ENCODE measurements at places on chromosomes 2 and 18.

- DNase-seq: no peak
Observed at GRCh38 chr18:52869942-52870907, 530.2 kb downstream of the DCC start.

DNA sequence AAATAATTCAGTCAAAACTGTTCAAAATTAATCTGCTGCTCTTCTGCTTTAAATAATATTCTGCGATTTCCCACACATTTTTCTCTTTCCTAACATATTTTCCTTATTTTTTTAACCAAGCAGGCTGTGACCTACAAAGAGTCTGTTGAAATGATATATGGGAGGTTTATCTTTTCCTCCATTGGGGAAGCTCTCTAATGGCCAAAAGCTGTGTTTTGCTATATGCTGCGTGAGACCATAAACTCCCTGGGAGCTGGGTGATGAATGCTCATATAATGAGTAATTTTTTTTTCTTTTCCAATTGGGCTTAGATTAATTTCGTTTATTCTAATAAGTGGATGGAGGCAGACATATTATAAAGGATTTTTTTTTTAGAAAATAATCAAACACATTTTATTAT, 72.2 kb upstream of the MAP2 start:
- DNase-seq: no peak

GRCh38 chr18:42901161-42901560, 214.3 kb downstream of the RIT2 start:
- DNase-seq: no peak

DNA sequence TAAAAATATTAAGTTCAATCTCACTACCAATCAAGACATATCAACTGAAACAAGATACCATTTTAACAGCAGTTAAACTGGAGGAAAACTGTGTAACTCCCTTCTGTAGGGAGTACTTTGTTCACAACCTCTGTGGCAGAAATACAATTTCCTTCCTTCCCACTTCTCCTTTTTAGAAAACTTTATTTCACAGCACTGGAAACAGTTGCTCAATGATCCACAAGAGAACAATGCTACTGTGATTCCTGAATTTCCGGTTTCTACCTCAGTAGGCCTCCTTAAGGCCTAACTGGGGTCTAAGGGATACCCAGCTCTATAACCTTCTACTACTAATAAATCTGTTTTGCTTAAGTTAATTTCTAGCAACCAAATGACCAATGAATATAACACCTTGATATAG, 14.1 kb downstream of the TLK1 start:
- peak; percentile 81 for DNase-seq

DNA sequence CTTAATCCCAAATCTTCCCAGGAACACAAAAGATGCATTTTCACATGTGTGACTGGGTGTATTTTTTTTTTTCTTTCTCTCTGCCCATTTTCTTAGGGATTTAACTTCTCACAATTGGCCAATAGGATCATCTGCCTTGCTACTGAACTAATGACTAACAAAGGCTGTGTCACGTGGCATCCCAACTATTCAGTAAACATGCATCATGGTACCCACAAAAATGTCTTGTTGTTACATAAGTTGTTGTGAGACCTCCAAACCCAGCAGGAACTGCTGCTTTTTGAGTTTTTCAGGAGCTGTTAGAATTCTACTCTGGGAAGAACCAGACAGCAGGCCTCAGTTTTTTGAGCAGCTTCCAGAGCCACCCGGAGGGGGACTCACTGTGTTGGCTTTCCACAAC, 31.9 kb downstream of the GAD1 start:
- DNase-seq: no peak

Measured in CD14-positive monocyte (primary cell).